Glutamatergic neuron (in vitro differentiated cells): ENCODE measurements at places on chromosomes 3 and 15.
A peak's percentile ranks its signal among the peaks of the same experiment; 100 is the strongest.

GRCh38 chr15:80234883-80235282 lies 17.1 kb downstream of the CTXND1 start:
- peak; percentile 48 for DNase-seq

DNA sequence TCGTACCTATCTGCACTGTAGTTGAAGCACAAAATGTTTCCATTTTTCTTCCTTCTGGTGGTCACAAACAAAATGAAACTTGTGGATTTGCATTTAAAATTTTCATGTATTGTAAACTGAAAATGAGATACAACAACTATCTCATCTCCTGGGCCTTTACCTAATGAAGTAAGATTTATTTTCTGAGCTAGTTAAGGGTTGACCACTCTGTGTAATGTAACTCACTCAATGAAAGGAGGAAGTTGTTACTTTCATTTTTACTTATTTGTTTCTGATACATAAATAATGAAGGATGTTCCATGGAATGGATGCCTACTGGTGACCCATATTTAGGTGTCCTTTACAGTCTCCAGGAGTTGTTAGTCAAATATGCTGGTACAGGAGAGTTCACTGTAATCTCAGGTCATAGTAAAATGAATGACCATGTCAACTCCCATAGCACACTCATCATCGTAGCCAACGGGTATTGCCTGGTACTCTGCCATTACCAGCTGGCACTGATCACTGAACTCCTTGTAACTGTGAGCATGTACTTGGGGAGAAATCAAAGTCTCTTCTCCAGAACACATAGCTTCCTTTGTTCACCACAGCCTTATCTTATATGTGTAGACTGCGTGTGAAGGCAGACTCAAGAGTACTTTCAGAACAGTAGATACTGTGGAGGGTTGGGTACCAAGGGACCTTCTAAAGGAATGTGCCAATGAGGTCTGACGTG lies 474.2 kb upstream of the ROBO2 start:
- no peak for DNase-seq

DNA sequence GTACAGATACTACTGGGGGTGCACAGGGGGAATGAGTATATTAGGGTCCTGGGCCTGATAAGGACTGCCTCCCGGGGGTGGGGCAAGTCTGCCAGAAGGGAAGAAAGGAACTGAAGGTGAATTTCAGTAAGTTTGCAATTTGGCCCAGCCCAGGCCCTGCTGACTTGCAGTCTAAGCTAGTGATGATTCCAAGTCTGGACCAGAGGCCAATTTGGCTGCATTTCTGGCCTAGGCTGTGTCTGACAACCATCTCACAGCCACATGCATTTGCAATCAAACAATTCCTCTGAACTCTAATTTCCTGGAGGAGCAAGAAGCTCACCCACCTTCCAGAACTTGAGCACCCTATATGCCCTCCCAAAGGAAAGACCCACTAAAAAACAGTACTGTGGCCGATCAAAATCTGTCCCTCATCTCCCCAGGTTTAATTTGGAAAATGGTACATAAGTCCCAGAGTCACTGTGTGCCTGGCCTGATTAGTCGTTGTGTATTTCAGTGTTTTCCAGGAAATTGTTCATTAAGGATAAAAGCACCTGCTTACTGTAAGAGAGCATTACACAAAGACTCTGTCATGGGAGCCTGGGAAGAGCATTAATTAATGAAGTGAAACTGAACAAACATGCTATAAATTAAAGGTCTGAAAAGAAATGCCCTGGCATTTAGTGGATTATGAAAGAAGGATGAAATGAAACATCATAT lies 114.5 kb downstream of the MEGF11 start:
- DNase-seq, result no peak

DNA sequence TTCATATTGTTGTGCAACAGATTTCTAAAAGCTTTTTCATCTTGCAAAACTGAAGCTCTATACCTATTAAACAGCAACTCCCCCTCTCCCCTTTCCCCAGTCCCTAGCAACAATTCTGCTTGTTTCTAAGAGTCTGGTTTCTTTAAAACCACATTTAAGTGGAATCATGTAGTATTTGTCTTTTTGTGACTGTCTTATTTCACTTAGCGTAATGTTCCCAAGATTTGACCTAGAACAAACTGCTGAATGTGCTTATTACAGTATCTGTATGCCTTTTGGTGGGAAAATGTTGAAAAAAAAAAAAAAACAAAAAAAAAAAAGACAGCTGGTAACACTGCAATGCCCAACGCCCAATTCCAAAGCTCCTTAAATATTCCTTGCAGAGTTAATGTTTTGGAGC lies 19.5 kb upstream of the SPESP1 start:
- DNase-seq, result no peak

GRCh38 chr3:54138937-54139547 lies 16.7 kb downstream of the CACNA2D3 start:
- DNase-seq, result no peak

GRCh38 chr3:49173116-49173791 lies 1.9 kb downstream of the KLHDC8B start:
- peak; percentile 62 for DNase-seq

DNA sequence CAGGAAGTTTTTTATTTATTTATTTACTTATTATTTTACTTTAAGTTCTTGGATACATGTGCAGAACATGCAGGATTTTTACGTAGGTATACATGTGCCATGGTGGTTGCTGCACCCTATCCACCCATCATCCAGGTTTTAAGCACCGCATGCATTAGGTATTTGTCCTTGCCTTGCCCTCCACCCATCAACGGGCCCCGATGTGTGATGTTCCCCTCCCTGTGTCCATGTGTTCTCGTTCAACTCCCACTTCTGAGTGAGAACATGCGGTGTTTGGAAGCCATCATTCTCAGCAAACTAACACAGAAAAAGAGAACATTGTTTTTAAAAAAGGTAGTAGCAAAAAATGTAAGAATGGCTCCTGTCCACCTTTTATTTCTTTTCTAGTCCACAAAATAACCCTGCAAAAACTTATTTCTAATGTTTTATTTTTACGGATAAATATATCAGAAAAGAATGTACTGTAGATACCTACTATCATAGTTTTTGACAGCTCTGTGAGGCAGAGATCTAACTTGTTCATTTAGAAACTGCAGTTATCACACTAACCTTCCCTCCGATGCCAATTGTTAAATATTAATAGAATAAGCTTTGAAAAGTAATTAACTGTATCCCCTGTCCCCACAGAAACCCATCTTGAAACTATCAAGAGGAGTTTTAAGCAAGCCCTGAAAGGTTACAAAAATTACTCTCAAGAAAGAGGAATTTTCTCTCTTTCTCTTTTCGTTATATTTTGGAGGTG lies 189.2 kb downstream of the LPP start:
- DNase-seq, result no peak

GRCh38 chr3:16935781-16936180 lies 51.0 kb downstream of the PLCL2 start:
- DNase-seq, result no peak

GRCh38 chr3:31878231-31878838 lies 102.7 kb downstream of the OSBPL10 start:
- no peak for DNase-seq

DNA sequence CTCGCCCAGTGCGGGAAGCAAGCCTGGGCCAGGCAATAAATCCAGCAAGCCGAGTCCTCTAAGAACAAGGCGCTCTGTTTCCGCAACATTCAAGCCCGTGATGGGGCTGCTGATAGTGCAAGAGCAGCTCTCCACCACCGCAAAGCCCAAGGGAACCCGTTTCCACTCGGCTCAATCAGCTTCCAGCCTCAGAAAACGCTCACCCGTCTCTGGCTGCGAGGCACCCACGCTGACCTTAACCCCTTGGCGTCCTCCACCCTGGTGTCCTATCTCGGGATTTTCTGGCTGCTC lies 17.8 kb downstream of the SPATA12 start:
- DNase-seq, result peak; percentile 57

DNA sequence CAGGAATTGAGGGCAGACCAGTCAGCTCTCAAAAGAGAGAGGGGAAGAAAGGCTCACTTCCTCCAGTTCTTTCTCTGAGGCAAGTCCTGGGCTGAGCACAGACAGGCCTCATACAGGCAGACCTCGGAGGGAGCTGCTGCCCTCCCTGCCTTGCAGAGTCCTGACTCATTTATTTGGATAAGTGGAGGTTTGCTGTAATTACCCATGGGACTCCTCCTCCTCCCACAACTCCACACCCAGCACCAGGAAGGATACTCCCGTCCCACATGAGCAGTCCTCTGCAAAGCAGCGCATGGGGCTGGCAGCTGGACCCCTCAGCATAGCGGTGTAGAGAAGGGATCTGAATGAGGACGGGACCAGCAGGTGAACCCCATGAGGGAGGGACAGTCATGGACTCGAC lies 13.4 kb upstream of the SCN10A start:
- no peak for DNase-seq

DNA sequence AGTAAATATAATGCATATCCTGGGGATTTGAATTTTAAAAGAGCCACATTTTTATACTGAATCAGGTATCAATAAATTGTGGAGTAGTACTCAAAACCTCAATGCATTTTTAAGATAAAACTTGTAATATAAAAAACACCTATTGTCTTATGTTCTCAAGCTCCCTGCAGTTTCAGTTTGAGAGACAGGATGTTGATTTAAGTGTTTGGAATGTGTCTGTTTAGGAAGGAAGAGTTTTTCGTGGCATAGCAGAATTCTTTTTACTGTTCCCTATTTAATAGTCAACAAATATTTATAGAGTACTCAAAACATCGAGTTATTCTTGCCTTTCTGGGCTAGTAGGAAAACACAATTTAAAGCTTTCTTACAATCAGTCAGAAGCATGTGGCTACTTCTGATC lies 146.1 kb upstream of the BCHE start:
- no peak for DNase-seq

DNA sequence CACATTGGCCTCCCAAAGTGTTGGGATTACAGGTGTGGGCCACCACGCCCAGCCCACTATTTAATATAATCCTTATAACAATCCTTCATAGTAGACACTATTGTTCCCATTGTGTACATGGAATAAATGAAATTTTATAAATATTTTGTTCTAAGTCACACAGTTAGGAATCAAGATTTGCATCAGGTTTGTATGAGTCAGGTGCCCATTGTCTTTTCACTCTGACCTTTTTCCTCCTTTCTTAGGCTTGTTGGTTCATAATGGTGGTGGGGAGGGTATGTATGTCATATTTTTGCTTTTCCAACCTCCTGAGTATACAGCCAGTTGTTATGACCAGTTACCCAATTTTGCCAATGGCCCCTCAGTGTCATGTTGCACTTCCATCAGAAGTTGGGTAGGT lies 18.0 kb upstream of the SLC30A4 start:
- no peak for DNase-seq

DNA sequence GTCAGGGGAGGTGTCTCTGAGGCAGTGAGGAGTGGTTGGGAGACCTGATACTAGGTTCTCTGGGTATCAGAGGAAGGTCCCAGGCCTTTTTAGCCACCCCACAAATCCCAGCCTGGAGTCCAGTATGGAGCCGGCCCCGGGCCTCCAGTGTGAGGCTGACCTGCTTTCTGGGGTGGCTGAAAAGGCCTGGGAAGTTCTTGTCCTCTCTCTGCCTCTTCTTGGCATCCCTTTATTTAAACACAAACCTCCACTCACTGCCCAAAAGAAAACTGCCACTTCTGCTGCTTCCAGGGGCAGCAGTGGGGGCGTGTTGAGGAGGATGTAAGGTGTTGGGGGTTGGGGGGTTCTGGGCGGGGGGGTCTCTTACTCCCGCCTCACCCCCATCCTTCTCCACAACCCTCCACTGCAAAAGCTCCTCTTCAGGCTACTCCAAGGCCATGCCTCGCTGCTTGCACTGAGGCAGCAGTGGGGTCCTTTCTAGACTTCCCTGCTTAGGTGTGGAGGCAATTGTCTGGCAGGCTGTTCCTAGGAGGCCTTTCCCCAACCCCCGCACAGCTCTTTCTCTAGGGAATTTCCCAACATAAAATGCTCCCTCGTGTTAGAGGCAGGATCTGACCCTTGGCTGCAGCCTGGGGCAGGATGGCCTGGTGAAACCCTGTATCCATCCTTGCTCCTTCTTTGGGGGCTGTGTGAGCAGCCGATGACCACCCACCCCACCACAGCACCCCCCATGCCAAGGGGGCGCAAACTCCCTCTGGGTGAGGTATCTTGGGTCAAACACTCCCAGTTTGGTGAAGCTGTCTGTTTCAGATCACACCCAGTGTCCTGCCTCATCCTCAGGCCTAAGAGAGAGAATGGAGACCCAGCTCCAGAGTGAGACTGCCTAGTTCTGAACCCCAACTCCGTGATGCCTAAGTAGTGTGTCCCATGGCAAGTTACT lies 12.1 kb upstream of the RAD18 start:
- no peak for DNase-seq

DNA sequence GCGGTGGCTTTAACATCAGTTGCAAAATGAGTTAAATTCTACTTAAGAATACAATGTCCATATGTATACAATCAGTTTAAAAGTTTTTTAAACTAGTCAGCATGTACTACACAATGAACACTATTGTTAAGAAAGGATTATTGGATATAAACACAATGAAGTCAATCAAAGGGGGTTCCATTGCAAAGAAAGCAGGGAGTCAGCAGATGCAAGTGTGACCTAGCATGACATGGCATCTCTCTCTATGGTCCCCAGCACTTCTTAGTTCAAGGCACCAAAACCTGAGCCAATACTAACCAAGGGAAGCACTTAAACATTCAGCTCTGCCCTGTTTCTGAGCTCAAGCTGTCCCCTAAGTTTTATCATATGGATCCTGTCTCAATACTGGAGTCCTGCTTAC lies 17.0 kb downstream of the KLHL6 start:
- no peak for DNase-seq

- no peak for DNase-seq
Measured at GRCh38 chr15:38438031-38438986, 15.6 kb upstream of the FAM98B start.

- DNase-seq, result no peak
Measured at GRCh38 chr15:33561407-33561806, 250.6 kb downstream of the RYR3 start.

DNA sequence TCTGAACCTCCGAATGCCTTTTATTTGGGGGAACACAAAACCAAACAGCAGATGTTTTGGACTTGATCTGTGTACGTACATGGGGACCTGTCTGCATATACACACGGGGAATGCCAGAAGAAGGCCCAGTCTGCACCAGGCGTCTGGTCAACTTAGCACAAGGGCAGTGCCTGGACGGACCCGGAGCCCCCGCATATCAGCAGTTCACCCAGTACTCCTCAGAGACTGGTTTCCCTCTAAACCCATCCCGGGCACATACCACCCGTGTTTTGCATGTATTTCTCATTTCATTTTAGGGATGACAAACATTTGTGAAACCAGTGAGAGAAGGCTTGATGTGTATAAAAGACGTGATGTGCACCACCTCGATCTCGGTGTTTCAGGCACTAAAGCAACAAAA lies 49.7 kb downstream of the KLHL25 start:
- DNase-seq, result no peak
